ENCODE measurements at places on chromosomes 3 and 15.

DNA sequence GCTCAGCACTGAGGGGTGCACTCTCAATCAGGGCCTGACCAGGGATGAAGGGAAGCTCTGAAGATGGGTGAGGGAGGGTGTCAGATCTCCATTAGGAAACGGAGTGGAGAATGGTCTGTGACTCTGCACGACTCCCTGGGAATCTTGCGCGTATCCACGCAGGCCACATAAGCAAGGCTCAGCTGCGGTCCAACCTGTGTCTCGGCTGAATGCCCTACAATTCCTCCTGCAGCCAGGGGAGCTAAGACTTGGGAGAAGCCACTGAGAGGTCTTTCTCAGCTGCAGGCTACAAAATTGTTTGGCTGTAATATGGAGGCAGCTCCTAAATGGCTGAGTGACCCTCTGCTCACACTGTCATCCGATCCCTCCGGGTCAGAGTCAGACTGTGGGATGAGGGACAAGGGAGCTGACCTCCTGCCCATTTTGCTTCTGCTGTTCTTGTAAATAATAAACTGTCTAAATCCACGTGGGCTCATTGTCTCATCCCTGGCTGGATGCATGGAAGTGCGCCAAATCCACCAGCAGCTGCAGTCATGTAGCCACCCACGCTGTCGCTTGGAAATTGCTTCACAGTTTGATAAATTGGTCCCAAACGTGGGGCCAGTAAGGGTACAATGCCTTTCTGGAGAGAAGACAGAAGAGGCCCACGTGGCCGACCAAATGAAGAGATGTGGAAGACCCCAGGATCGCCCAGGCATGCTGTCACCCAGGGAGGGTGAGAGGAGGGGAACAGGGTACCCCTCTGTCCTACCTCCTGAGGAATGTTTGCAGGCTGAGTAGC is 30.5 kb downstream of the ALS2CL start:
- no peak for DNase-seq

DNA sequence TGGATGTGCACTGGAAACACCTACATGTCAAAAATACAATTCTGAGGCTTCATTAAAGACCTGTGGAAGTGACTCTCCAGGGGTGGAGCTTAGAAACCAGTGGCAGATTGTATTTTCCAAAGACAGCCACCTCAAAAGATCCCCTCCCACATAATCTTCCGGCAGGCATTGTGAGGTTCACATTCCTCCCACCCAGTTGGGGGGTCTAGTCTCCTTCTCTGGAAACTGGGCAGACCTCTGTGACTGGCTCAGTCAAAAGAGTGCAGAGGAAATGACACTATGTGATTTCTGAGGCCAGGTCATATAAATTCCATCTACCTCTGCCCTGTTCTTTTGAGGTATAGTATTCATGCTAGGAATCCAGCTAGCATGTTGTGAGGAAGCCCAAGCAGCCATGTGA is 1.9 kb upstream of the CFAP92 start:
- no peak for DNase-seq

GRCh38 chr15:63466378-63467192 is 37.8 kb upstream of the USP3 start:
- DNase-seq: no peak

DNA sequence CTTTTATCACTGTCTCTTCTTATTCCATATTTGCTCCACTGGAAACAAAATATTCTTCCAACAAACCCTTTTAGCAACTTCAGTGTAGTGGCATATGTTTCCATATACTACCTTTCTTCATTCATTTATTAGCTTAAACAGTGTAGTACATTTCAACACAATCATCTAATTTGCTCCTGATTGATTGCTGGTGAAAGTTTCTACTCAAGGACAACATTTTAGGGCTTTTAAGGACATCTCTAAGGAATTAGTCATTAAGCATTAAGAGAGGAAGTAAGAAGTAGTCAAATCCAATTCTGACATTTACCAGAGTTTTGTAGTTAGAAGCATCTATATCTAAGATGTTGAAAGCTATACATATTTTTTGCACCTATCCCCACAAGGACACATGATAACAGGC is 55.8 kb downstream of the RSRC1 start:
- no peak for DNase-seq

DNA sequence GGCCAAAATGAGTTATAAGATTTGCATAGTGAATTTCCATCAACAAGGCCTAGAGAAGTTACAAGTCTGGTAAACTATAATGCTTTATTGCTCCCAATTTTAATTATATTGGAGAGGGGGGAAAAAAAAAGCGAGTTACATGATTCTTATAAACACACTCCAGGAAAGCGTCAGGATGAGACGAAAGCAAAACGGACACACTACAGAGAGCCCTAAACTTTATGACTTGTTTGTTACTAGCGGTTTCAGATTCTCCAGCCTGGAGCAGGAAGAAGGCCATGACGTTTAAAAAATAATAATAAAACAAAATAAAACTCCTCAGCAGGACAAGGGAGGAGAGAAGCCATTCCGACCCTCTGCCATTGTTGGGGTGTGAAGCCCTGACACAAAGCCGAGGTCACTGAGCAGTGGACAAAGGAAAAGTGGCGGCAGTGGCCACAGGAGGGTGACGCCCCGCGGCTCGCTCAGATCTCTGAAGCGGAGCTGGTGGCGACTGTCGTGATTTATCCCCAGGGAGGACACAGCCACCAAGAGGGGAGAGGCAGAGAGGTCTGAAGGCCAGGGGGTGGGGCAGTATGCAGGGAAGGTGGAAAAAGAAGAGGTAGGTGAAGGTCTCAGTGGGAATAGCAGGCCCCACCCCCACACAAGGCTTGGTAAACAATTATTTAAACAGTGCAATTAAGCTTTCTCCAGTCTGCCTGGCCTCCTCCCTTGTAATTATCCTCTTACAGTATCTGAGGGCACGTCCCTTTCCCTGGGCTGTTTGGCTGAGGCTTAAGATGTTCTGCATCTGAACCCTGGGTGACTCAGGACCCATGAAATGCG is 45.3 kb downstream of the ADAMTS9 start:
- no peak for DNase-seq

GRCh38 chr15:68374168-68374745 is 57.7 kb downstream of the ITGA11 start:
- DNase-seq: no peak

DNA sequence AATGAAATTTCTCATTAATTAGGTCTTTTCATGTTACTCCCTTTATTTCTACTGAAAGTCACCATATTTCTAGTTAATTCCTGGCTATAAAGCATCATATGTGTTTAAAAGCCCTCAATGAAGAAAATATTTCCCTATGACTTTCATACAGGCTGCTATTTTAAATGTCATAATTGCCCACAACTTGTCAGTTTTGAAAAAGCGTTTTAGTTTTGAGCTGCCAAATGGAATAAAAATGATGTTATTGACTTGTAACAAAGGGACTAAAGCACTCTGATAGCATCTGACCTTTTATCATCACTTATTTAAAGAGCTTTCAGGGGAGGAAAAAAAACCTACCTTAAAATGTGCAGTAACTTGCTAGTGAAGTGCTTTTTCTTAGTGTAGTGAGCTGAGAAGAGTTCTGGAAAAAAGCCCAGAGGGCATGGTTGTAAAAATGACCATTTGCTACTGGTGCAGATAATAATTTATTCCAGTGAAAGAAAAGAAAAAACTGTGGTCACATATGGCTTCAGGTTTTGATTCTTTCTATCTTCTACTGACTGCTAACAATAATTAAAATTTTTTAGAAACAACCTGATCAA is 877.2 kb downstream of the CADM2 start:
- DNase-seq: no peak

DNA sequence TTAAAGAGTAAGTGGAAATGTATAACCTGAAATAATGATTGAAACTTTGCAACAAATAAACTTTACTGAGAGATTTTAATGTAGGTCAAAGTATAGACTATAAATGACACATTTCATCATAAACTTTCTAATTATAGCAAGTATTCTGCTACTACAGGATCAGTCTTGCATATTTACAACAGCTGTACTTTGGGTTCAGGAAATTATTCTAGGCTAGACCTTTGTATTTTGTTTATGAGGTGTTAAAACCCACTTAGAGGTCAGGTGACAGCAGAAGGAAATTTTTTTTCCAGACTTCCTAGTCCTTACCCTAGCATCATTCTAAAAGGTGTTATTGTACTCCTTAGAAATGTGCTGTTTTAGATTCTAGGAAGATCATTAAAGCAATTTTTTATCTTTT is 2.3 kb downstream of the RNF7 start:
- no peak for DNase-seq

- no peak for DNase-seq
Measured at GRCh38 chr3:31255007-31255581, 277.6 kb upstream of the STT3B start.

DNA sequence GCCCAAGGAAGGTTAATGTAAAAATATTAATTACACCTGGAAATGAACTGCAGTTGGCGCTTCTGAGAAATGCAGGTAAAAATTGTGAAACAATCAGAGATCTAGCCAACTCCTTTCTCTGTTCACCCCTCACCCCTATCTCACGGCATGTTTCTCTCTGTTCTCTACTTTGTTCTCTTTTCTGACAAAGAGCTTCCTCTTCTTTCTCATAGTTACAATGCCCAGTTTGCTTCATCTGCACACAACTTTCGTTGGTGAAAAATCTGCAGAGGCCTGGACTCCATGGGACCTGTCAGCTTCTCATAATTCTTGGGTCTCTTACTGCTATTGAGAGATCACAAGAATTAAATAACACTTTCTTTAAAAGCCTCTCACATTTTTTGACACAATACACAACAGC is 212.9 kb upstream of the LRRN1 start:
- DNase-seq: no peak

GRCh38 chr15:33032053-33032452 is 162.5 kb downstream of the FMN1 start:
- DNase-seq: no peak

DNA sequence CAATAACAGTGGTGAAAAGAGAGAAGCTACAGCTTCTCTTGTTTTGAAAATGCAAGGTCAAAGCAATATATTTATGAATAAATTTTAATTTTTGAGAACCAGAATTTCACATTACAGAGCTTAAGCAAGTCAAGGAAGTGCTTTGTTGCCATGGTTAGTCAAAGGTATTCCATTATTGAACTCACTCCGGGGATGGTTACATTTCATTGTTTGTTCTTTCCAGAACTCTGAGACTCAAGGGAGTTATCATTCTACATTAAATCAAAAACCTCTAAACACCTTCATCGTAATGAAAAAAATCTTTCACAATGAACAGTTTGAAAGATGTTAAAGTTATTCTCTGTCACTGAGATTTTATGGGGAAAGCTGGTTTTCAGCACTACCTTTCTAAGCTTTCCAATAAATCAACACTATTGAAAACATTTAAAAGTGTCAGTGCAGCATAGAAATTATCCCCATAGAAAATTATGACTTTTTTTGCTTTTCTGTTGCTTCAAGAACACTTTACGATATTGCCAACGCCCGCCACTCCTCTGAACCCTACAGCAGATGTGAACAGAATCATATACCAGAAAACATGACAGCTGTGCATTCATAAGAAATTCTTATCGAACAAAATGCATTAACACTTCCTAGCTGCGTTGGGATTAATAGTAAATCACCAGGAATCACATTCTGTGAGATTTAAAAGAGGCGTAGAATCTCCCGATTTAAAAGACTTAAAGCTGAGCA is 83.0 kb downstream of the OTOL1 start:
- DNase-seq: no peak

GRCh38 chr15:36075333-36075732 is 504.1 kb upstream of the CDIN1 start:
- DNase-seq: no peak

- DNase-seq: no peak
Measured at GRCh38 chr15:34718681-34719665, 35.8 kb downstream of the GJD2 start.

GRCh38 chr3:56724676-56725075 is 41.6 kb upstream of the TASOR start:
- no peak for DNase-seq

All from stimulated activated CD4-positive, alpha-beta T cell treated with anti-CD3 and anti-CD28 coated beads, Interleukin-12 subunit alpha, Interleukin-12 subunit beta, amount 100 ng/mL, for 4 hours (primary cell).